ENCODE measurements at places on chromosomes 3 and 15.

GRCh38 chr3:138594150-138594934, at the start of gene CEP70:
Gene CEP70, minus strand, starts transcription at chr3:138594260. Its CDS starts 21,333 bp downstream, at chr3:138572927.
- DNase-seq: no peak

DNA sequence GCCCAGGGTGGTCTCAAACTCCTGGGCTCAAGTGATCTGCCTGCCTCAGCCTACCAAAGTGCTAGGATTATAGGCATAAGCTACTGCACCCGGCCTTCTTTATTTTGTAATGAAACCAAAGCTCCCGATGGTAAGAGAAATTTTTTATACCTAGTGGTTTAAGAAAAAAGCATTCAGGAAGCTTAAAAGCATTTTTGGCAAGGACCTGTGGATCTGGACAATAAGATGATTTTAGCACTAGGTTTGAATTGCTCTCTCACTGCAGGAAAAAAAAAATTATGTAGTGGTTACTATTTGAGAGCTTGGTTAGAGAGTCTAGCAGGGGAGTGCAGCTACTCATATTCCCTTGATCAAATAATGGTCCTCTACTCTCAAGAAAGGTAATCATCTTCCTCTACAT, 64.9 kb upstream of the PIK3R4 start:
- DNase-seq: no peak

- peak; percentile 18 for DNase-seq
These were observed 78.2 kb downstream of the CMSS1 start for GRCh38 chr3:99895703-99896441.

- no peak for DNase-seq
These were observed 781.8 kb downstream of the CADM2 start for GRCh38 chr3:85740561-85740960.

- no peak for DNase-seq
These were observed 96.1 kb upstream of the TSEN2 start for GRCh38 chr3:12388185-12388584.

- DNase-seq: no peak
These were observed 110.0 kb downstream of the TMCC1 start for GRCh38 chr3:129783470-129783869.

DNA sequence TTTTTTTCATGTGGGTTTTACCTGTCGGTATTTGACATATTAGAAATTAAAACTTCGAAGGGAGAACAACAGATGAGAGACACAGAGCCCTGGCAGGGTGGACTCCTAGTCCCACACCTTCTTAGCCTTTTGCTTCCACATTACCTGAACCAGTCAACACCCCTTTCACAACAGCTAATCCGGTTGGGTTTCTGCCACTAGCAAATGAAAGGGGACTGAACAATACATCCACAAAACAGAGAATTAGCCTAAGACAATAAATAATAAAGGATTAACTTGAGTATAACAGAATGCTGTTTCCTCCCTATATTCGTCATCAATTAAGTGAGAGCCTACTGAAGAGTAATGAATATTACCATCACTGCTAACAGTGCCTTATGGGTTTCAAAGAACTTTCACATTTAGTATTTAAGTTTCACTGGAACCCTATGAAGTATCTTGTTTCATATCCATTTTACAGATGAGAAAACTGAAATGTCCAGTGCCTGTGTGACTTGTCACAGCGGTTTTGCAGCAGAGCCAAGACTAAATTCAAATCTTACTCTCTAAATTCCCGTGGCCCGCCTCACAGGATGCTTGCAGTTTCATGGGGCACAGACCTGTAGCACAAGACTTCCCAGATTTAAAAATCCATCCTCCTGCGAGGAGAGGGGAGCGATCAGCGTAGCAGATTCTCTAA, 1.0 kb upstream of the RAB8B start:
- DNase-seq: no peak

DNA sequence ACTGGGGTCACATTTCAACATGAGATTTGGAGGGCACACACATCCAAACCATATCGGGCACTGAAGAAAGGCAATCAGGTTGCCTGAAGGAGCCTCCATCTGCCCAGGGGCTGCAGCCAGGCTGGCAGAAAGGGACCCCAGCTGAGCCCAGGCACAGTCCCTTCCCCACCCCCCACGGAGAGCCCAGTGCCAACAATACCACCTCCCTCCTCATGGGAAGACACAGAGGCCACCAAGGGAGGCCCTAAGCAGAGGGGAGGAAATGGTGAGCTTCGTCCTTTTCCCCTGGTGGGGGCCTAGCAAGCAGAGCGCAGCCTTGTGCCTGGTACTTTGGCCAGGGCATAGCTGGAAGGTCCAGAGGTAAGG, 3.0 kb upstream of the STRA6 start:
- DNase-seq: no peak

DNA sequence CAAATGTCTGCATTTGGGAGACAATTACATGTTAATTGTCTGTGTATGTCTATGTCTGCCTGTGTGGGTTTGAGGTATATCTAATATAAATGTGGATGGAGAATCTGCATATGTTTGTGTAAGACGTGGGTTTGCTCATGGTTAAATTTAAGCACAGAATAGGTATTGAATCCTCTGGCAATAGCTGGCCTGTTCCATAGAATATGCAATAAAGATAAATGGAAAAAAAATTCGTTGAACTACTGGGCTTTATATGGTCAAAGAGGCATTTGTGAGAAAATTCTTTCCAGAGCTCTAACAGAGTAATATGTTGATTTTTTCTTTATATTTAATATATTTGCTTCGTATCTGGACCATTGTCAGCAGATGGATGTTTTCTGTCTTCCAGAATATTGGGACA, 1.4 kb downstream of the VPS8 start:
- DNase-seq: no peak

- no peak for DNase-seq
These were observed 56.1 kb upstream of the RNF7 start for GRCh38 chr3:141682007-141682406.

- no peak for DNase-seq
These were observed 314.4 kb downstream of the MECOM start for GRCh38 chr3:169348929-169349621.

GRCh38 chr15:89129123-89129815, 41.0 kb downstream of the ABHD2 start:
- DNase-seq: peak; percentile 29

- no peak for DNase-seq
These were observed 59.1 kb upstream of the ACAD9 start for GRCh38 chr3:128820252-128820839.

GRCh38 chr15:85515212-85515611, 134.8 kb downstream of the AKAP13 start:
- DNase-seq: no peak

GRCh38 chr3:134252766-134253165, 2.1 kb upstream of the RYK start:
- DNase-seq: no peak

- no peak for DNase-seq
These were observed 185.5 kb downstream of the GAP43 start for GRCh38 chr3:115808816-115809215.

DNA sequence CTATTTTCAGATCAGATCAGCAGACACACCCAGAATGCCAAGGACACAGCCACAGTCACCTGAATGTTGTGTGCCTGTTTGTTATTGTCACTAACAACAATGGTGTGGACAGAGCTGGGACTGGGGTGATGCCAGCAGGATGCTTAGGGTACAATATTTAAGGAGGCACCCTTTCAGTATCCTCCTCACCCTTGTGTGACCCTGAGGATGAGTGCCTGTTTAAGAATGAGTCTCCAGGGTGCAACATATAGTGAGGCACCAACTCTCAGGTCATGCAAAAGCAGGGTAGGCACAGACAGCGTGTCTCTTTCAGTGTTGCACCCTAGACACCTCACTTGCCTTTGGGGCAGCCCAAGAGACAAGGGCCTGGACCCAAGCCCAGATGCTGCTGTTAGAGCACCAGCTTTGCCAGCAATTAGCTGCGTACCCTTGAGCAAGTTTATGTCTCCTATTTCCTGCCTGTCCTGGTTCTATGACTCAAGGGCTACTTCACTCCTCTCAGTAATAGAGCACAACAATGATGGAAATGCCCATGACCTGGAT, 122.6 kb downstream of the AQP9 start:
- DNase-seq: no peak

DNA sequence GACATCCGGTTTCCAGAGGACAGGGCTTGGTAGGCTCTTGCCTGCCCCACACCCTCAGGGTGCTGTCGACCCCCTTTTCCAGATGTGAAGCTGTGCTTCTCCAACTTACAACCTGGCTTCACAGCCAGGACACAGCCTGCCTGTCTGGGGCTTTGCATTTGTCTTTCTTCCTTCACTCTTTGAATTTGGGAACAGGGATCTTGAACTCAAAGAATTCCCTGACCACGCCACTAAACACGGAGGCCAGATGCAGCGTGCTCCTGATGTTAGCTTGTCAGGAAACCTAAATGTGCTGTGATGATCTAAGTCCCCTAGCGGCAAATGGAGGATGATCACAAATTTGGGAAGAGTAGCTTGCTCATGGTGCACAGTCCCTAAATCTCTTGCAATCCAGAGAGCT, 244.8 kb upstream of the RGMA start:
- DNase-seq: no peak

- DNase-seq: peak; percentile 71
These were observed 15.6 kb upstream of the MAGEF1 start for GRCh38 chr3:184727357-184728009.

DNA sequence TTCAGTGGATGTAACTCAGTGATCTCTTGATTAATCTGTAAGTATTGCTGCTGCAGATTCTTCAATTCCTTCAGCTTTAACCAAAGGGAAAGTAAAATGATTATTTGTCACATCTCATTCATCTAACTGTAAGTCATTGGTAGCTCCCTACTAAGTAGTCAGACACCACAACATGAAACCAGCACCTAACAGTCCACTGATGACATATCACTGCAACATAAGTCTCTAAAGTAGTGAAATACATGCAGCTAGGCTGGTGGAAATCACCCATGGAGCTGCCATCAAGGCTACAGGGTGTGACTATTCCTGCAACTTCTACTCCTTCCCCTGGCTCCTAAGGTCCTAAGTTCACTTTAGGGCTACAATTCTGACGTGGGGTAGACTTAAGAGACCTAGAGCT, 21.1 kb upstream of the HCLS1 start:
- no peak for DNase-seq

GRCh38 chr15:86300390-86301125, 220.9 kb downstream of the AGBL1 start:
- no peak for DNase-seq

GRCh38 chr3:85652360-85652759, 693.6 kb downstream of the CADM2 start:
- no peak for DNase-seq

DNA sequence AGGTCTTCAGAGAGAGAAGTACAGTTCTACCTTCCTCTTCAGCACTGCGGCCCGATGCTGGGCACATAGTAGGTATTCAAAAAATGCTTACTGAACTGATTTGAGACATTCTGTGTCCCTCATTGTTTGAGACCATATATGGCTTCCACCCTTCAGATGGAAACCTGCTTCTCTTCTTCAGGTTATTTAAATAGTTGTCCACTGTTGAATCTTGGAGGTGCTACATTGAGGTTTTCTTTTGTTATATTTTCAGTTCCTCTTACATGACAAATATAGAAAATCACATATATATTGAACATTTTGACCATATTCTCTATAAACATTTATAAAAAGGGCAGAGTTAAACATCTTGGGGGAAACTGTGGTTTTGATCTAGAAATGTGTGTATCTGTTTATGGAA, 200.2 kb upstream of the LRRC3B start:
- no peak for DNase-seq

DNA sequence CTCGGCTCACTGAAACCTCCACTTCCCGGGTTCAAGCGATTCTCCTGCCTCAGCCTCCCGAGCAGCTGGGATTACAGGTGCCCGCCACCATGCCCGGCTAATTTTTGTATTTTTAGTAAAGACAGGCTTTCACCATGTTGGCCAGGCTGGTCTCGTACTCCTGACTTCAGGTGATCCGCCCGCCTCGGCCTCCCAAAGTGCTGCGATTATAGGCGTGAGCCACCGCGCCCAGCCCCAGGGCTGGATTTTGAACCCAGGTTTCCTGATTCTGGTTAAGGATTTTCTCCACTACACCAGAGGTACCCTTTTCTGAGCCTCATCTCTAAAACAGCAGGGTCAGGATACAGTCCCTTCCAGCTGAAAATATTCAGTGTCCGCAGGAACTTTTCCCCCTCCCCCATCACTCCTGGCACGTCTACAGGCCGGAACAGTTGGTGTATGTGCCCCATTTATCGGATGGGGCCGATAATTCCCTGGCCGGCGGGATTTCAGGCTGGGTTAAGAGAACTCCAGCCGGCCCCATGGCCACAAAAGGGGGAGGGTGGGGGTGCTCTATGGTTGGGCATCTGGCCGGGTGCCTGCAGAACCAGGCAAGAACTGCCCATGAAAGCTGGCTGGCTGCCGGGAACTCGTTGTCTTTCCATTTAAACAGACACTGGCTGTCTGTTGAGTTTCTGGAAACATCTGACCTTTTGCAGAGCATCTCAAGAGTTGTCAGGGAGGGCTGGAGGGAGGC, 26.8 kb upstream of the SEMA4B start:
- no peak for DNase-seq

- DNase-seq: peak; percentile 79
These were observed 46.1 kb downstream of the BTD start for GRCh38 chr3:15647611-15648167.

- no peak for DNase-seq
These were observed 45.0 kb downstream of the DLG1 start for GRCh38 chr3:197253238-197253947.

GRCh38 chr3:117756563-117756962, 1047.0 kb downstream of the TUSC7 start:
- no peak for DNase-seq

DNA sequence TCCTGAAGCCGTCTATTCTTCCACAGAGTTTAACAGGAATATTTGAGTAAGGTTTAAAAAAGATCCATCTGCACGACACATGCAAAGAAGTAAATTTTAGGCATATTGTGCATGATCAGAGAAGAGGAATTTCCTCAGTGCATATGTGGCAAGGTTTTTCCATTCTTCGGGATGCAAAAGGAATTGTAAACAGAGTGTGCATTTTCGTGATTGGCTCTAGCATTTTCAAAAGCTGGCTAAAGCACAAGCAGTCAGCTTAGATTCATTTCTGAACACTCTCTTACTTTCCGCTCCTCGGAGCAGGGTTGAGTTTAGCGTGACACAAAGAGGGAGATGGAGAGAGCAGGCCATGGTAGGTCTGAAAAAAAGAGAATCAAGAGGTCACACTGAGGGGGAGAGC, 128.2 kb downstream of the ADAMTS9 start:
- DNase-seq: no peak

- no peak for DNase-seq
These were observed 32.5 kb downstream of the PHC3 start for GRCh38 chr3:170149016-170149415.

GRCh38 chr3:170021083-170021482, 16.7 kb upstream of the GPR160 start:
- DNase-seq: no peak

GRCh38 chr3:146164971-146165769, 4.2 kb upstream of the PLOD2 start:
- DNase-seq: no peak

DNA sequence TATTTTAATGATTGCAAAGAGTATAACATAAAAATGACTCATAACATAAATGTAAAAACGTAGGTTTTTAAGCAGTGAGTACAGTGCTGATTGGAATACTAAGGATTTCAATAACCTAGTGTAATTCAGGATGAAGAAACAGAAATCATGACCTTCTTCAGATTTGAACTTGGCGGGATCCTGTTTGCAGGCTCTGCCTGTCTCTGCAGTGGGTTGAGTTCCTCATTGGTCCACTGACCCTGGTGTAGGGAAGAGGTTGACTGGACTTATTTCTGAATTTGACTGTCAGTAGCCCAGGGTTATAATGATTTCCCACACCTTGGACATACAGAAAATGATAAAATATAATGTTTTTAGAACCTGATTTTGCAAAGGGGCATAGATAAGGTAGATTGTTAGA, 171.7 kb downstream of the FNDC3B start:
- no peak for DNase-seq

Measured in GDM1 (cell line).